ENCODE measurements at places on chromosomes 7 and 10.

GRCh38 chr10:113616244-113617074, 47.4 kb downstream of the NRAP start:
- no peak for DNase-seq

GRCh38 chr10:12728494-12728893, 273.0 kb downstream of the CCDC3 start:
- no peak for DNase-seq

GRCh38 chr10:30192846-30193608, 133.6 kb upstream of the JCAD start:
- no peak for DNase-seq

DNA sequence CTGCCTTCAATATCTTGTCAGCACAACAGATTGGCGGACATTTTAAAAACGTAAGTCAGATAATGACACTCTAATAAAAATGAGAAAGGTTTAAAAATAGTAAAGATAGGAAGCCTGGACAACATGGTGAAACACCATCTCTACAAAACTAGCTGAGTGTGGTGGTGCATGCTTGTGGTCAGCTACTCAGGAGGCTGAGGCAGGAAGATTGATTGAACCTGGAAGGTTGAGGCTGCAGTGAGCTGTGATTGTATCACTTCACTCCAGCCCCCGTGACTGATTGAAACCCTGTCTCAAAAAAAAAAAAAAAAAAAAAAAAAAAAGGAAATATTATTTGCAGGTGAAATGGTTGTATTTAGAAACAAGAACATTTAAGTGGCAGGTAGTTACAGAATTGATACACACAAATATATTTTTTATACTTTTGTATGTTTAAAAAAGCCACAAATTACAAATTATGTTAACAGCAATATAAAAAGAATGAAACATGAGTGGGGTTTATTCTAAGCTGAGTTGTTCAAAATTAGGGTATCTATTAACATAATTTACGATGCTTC, 141.9 kb downstream of the ADK start:
- no peak for DNase-seq

- DNase-seq, result no peak
Measured at GRCh38 chr7:91651986-91652385, 228.5 kb downstream of the MTERF1 start.

GRCh38 chr7:132205509-132205908, 370.8 kb downstream of the PLXNA4 start:
- DNase-seq, result no peak

GRCh38 chr7:82029236-82029913, 259.5 kb upstream of the HGF start:
- DNase-seq, result no peak

GRCh38 chr7:27689591-27690164, 27.0 kb upstream of the HIBADH start:
- DNase-seq, result no peak

GRCh38 chr10:42933448-42934340, 143.2 kb upstream of the RET start:
- DNase-seq, result no peak

DNA sequence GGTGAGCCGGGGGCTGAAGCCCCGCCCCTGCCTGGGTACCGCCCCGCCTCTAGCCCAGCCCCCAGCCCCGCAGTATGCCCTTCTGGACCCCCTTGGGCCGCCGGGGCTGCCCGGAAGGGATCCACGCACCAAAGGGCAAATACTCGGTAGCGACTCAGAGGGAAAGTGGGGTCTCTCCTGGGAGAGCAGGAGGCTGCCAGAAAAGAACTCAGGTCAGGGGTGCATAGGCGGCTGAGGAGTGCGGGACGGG, 796 bp downstream of the FBXL15 start:
- DNase-seq, result no peak

DNA sequence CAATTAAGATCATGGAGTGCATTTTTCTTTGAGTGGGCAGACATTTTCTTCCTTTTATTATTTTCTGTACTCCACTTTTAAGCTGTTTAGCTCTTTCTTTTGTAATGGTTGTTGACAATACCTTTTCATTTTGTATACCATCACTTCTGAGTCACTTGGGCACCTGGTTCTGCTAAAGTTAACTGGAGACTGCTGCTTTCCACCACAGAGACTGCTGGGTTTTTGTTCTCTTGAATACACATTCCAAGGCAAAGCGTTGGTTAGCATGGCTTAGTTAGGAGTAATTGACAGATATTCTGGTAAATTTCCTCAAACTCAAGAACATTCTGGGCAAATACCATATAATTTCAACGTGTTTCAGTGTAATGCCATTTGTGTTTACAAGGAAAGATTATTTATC, 541.9 kb upstream of the CELF2 start:
- DNase-seq, result no peak

- peak; percentile 57 for DNase-seq
Measured at GRCh38 chr7:102300643-102301221, 14.1 kb downstream of the SH2B2 start.

GRCh38 chr10:70910486-70911341, 22.3 kb upstream of the PCBD1 start:
- DNase-seq, result peak; percentile 46

- no peak for DNase-seq
Measured at GRCh38 chr10:122849900-122850605, 4.4 kb upstream of the CUZD1 start.
